Left ventricle myocardium superior (tissue), 1 donor: ENCODE measurements at places on chromosomes 12 and 14. TPM values are rescaled to one million over a fixed set of nuclear protein-coding genes. Genes with fewer than 3 reads are reported as not detected.
A peak's percentile ranks its signal among the peaks of the same experiment; 100 is the strongest.

- peak; percentile 72 for DNase-seq
Measured at GRCh38 chr12:3255057-3255456, 177.9 kb downstream of the TSPAN9 start.

The SERPINA1 gene
- total RNA-seq = 7.7 TPM

DNA sequence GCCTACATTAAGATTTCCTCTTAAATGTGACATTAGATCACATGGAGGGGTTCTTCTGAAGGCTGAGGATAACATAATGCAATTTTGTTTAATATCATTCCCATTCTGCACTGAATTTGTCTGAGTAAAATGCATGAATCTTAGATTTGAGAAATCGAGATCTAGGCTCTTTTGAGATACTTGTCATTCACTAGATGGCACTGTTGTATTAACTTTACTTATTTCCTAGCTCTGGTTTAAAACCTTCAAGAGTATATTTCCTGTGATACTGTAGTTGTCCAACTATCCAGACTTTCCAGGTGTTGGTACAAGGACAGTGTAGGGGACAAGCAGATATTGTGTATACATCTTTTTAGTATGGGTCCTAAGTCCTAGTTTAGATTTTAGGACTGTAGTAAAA lies 91.7 kb upstream of the SEL1L start:
- DNase-seq = no peak

DNA sequence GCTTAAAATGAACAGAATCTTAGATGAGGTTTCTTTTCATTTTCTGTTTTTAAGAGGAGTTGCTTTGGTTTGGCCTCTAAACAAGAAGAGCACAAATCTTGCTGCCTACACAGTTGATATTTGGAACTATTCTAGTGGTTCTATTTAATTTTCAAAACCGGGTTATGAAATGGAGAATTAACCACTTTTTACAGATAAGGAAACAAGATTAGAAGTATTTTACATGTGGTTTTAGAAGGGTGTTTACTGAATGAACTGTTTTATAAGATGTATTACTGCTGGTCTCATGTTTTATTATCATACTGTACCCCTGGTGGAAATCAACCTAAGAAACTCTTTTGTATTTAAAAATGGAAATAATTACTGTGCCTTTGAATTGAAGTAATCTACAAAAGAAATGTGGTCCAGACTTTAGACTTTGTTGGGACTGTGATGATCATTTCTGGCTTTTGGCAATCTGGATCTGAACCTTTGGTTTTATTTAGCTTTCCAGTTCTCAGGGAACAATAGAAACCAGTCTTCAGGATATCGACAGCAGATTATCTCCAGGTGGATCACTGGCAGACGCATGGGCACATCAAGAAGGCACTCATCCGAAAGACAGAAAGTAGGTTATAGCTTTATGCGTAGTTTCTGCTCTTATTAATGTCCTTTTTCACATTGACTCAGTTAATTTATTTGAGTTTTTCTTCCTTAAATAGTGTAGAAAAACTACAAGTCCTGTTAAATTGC lies 43.2 kb downstream of the TBK1 start:
- DNase-seq = no peak

DNA sequence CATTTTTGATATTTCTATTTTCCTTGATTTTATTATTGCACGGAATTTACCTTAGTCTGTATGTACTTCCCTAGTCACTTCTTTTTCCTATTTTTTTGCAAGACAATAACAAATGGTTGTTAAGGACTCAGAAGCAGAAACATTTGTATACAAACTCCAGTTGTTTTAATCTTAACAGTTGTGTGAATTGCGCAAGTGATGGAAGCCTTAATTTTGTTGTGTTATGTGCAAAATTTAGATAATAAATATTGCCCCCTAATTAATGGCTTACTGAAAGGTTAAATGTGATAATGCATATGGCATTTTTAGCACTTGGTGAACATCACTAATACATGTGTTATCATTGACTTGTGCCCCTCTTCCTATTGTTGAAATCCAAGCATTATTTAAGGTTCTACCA lies 82.0 kb downstream of the MGAT4C start:
- no peak for DNase-seq

- no peak for DNase-seq
Measured at GRCh38 chr12:62865065-62865464, 69.9 kb downstream of the PPM1H start.

GRCh38 chr14:77786148-77786547 lies 13.8 kb upstream of the ADCK1 start:
- DNase-seq = no peak

- DNase-seq = no peak
Measured at GRCh38 chr12:10365696-10366405, 24.0 kb downstream of the KLRK1 start.

The CMAS gene
- 36.7 TPM for total RNA-seq

- DNase-seq = no peak
Measured at GRCh38 chr14:76194327-76194726, 42.6 kb downstream of the GPATCH2L start.

DNA sequence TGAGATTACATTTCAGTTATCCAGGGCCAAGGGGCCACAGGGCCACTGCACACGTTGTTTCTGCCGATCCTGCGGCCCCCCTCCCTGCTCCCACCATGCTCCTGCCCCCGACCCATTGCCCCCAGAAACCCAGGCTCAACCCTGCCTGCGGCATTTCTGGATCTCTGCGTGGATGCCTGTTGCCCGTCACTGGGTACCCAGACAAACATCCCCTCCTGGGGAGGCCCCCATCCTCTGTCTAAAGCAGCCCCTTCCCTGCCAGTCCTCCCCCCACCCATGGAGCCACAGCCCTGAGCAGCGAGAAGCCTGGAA lies 326.4 kb upstream of the SFSWAP start:
- DNase-seq = no peak

- no peak for DNase-seq
Measured at GRCh38 chr14:90450667-90451066, 53.8 kb downstream of the CALM1 start.

- peak; percentile 32 for DNase-seq
Measured at GRCh38 chr12:62625228-62625627, 158.6 kb downstream of the MON2 start.

DNA sequence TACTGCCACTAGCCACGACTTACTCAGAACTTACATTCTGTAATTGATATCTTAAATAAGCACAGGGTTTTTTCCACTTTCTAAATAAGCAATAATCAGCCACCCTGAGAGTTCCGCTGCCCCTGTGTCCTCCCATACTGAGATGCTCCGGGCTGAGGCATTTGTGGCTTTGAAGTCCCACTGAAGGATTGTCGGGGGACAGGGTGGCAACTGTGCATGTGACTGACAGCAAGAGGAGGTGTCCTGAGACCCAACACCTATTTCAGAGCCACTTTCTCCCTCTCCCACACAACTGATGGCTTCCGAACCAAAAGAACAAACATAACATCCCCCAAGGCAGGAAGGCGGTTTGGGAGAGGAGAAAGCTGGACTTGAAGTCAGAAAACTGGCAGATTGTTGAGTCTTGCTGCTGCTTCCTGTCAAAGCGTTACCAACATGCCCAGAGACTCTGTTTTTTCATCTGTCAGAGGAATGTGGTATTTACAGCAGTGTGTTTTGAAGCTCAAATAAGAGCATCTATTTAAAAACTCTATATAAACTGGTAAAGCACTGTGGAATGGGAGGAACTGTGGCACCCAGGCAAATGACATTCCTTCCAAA lies 157.9 kb upstream of the FKBP4 start:
- no peak for DNase-seq

GRCh38 chr12:65496617-65497016 lies 218.1 kb downstream of the MSRB3 start:
- DNase-seq = peak; percentile 48

DNA sequence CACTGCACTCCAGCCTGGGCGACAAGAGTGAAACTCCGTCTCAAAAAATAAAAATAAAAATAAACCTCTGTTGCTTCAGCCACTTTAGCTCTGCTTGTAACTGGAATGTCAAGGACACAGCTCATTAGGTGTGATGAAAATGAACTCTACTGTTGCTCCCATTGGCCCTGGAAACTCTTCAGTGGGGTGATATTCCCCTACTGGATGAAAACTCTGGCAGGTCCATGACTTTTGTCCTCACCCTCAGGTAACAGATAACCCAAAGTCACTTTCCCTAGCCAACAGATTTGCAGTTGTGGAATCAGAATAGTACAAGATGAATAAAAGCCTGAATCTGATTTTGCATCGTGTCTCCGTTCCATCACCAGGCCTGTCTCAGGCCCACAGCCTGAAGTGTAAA lies 92.1 kb upstream of the CEP83 start:
- no peak for DNase-seq

GRCh38 chr12:53300187-53300586 lies 692 bp downstream of the MYG1 start:
- DNase-seq = no peak

DNA sequence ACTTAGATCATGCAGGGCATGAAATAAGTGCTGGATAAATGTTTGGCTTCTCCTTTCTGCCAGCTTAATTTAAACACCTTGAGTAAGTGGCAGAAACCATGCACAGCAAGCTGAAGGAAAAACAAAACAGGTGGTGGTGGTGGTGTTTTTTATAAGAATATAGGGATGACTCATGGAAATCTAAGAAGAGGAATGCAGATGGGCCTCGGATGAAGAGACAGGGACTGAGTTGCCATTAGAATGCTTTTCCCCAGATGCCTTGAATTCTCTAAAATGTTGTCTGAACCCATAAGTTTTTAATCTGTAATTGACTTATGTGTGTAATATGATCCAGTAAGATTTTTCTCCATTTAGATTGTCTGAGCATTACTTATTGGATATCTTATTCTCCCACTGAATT lies 93.1 kb upstream of the ZDHHC17 start:
- no peak for DNase-seq

DNA sequence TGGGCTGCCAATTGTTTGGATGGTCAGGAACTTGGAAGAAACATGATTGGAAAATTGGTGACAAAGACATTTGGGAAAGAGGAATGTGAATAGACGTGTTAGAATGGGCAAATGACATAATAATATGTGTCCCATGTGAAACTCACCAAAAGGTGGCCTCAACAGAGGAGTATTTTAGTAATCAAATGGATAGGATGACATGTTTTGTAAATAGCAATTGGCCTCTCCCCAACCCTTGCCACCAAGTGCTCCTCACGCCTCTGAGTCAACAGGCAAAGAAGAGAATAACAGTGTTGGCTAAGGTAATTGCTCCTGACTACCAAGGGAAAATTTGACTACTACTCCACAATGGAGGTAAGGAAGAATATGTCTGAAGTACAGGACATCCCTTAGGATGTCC lies 81.4 kb downstream of the ATXN7L3B start:
- DNase-seq = no peak

DNA sequence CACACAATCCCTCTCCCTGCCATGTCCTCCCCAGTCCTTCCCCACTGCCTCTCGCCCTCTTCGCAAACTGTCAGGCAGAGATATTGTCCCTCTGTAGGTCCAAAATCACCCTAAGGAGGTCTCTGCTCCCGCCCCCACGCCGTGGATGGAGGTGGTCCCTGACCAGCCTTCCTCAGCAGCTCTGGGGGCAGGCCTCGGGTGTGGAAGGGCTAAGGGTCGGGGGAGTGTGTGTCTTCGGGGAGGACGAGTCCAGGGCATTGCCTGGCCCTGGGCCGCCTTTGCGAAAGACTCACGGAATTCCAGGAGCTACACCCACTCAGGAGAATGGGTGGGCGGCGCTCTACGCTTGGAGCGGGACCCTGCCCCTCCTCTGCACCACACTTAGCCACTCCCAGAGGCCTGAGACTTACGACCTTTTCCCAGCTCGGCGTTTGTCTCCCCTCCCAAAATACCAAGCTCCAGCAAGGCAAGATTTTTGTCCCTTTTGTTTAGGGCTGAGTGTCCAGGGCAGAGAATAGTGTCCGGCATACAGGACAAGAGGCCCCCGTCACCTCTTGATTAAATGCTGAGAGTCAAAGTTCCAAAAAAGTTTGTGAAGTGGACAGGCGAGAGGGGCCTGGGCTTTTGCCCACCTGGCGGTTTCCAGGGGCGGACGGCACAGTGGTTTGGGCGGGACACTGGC lies 881 bp downstream of the PYGL start:
- peak; percentile 73 for DNase-seq

DNA sequence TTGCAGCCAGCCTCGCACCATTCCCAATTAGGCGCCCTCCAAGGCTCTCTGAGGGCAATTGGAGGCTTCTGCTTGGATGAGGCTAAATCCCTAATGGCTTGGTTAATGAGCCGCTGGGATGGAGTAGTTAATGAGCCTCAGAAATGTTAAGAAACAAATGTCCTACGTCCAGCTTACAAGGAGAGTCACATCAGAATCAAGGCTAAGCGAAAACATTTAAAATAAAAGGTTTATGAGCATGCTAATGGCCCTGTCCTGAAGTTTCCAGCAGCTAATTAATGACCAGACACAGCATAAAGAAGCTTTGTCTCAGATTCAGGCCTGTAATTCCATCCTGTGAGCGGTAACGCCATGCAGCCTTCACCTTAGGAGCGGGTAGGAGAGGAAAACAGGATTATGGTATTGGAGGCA lies 200.7 kb upstream of the BCL2L14 start:
- DNase-seq = no peak

The TMEM119 gene
- total RNA-seq = 1.4 TPM

GRCh38 chr12:76108356-76108755 lies 23.9 kb upstream of the NAP1L1 start:
- DNase-seq = no peak

The GPRC5D gene
- not detected for total RNA-seq

The CCDC198 gene
- not detected for total RNA-seq

GRCh38 chr14:59926534-59926933 lies 6.6 kb downstream of the LRRC9 start:
- no peak for DNase-seq

- no peak for DNase-seq
Measured at GRCh38 chr14:69105326-69105725, 47.6 kb downstream of the DCAF5 start.

- DNase-seq = no peak
Measured at GRCh38 chr12:100427078-100427477, 46.6 kb upstream of the NR1H4 start.

The PLBD2 gene
- total RNA-seq = 34.4 TPM

DNA sequence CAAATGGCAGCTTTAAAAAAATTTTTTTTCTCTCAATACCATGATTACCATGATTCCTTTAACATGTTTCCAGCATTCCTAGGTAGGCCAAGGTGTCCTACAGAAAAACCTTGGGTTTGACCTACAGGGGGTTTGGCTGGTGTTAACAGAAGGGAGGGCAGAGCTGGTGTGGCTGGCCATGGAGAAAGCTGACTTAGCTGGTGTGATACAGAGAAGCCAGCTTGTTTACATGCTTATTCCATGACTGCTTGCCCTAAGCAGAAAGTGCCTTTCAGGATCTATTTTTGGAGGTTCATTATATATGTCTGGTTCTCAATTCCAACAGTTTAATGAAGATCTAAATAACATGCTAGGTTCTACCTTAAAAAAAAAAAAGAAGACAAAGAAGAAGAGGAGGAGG lies 68.6 kb downstream of the EEA1 start:
- DNase-seq = no peak

GRCh38 chr12:52097045-52097666 lies 17.7 kb downstream of the SMIM41 start:
- DNase-seq = no peak

DNA sequence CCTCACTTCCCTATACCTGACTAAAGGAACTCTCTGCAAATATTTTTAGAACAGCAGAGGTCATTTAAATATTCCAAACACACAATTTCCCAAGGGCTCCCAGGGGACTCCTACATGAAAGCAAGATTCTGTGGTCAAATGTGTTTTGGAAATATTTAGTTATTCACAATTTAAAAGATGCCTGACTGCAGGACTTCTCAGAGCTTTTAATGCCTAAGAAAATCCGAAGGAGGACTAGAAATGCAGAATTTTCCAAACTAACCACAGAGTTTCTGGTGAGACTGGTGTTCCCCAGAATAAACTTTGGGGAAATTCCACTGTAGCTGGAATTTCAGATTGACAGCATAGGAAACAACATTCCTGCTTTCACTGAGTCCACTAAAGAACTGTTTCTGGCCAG lies 84.8 kb upstream of the MAP1LC3B2 start:
- no peak for DNase-seq
